ENCODE measurements at places on chromosomes 11 and 22.

GRCh38 chr22:22369964-22370270 is 125.3 kb downstream of the VPREB1 start:
- DNase-seq, result no peak

DNA sequence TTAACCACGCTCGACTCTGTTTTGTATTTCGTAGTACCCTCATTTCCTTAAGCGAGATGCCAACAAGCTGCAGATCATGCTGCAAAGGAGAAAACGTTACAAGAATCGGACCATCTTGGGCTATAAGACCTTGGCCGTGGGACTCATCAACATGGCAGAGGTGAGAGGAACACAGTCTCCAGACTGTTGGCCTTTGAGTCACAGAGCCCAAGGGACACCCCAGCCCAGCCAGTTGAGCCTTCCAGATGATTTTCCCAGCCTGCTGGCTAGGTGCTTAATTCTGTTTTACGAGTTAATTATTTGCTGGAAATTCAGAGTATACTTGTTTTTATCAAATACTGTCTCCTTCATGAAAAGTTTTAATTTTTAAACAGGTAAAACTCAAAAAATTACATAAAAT is 57.3 kb upstream of the RAB1B start:
- no peak for DNase-seq

- no peak for DNase-seq
These were observed 79.3 kb upstream of the SUSD2 start for GRCh38 chr22:24101966-24102365.

DNA sequence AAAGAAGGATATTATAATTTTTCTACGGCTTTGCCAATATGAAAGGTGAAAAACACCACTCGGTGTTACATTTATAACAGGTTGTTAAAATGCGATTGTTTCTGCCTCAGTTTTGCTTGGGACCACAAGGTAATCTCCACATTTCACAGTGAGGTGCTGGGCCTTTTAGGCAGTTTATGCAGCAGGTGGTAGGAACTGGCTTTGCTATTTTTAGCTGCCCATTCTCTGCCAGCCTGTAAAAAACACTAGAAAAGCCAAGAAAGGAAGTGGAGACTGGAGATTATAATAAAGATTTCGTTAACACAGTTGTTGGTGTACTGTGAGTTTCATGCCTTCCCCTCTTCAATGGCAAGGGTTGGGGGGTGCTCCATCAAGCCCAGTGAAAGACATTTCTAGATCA is 8.0 kb upstream of the MRPL16 start:
- no peak for DNase-seq

GRCh38 chr22:42887120-42887519 is 30.0 kb upstream of the ARFGAP3 start:
- no peak for DNase-seq

GRCh38 chr11:45187375-45187774 is 40.9 kb downstream of the PRDM11 start:
- DNase-seq, result no peak

DNA sequence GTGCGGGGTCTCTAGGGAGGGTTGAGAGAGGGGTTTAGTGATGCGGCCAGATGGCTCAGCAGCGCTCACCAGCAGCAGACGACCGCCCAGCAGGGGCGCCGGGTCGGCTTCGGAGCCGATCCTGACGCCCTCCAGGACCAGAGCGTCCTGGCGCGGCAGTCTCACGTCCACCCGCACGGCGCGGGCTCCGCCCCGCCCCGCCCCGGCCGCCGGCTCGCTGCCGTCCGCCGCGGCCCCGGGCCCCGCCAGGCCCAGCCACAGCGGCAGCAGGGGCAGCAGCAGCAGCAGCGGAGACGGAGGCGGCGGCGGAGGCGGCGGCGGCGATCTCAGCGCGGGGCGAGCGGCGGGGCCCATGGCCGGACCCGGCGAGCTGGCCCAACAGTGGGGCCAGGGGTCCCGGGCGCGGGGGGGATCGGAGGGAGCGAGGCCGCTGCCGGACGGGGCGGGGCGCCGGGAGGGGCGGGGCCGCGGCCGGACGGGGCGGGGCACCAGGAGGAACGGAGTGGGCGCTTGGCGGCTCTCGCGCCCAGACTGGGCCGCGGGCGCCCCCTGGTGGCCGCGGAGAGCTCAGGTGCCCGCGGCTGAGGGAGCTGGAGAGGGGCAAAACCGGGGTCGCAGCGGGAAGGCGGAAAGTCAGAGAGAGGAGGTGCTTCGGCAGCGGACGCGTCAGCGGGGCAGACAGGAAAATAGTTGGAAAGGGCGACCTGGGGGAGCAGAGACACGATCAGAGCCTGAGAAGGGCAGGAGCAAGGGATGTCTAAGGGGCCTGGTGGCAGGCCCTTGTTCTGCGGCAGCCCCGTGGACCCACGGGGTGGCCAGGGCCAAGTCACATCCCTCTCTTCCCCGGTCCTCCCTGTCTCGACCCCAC is at the start of gene RNF215:
Gene RNF215, minus strand, starts transcription at position 452 of the 868 bp plus-strand sequence. Its CDS starts 98 bp downstream, at position 354.
- DNase-seq, result peak; percentile 54

DNA sequence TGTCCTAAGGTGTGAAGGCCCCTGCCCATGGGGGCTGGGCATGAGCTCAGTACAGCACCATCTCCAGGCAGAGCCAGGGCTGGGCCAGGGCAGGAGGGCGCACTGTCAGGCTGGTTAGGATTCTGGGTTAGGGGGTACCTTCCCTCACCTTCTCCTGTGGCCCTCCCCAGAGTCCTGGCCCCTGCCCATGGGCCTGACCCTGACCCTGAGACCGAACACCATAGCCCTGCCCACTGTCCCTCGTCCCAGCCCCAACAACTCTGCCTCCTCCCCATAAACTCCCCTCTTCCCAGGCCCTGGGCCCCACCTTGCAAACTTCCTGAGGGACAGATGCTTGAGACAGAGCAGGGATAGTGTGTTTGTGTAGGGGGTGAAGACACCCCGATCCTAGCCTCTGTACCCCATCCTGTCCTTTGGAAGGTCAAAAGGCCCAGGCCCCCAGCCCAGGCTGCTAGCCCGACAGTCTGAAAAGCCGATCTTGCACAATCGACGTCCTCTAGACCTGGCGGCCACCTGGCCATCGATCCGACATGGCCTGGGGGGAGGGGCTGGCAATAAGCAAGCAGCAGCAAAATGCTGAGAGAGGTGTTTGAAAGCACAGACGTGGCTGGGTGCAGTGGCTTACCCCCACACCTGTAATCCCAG is 2.7 kb upstream of the TMPRSS6 start:
- no peak for DNase-seq

DNA sequence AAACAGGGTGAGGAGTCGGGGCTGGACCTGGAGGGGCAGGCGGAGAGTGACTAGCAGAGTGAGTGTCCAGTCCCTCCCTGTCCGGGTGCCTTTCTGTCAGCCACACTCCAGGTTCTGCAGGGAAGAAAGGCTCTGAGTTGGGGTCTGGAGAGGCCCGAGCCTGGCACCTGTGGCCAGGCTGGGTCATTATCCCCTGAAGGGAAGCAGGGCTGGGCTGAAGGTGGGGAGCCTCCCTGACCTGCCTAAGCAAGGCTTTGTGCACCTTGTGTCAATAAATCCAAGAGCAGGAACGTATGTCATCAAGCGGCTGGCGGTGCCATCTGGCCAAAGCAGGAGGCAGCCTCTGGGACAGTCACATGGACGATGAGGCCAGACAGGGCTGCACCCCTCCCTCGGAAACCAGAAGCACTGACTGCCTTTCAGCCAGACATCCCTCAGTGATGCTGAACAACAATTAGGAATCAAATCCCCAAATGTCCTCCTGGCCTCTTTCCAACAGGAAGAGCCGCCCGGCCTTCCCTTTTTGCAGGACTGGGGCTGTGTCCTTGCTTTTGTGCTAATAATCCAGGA is 73.9 kb upstream of the FGF3 start:
- no peak for DNase-seq

DNA sequence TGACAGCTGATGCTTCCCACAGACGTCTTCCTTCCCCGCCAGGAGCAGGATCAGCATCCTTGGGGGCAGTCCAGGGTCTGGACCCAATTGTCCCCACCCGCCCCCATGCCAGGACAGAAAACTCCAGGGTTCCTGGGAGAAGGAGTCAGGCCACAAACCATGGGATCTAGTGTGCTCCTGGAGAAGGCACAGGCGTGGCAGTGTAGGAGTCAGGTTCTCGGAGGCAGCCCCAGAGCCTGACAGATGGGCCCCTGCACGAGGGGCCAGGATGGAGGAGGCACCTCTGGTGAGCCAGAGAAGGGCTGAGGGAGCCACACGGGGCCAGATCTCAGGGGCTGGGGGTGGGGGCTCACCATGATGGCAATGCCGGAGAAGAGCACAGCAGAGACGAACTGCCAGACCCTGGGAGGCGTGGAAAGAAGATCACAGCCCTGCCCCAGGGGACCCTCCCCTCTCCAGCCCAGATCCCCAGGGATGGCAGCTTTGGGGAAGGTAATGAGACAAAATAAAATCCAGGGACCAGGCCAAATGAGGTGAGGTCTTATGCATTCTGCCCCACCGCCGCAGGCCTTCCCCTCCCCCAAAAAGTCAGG is 13.6 kb downstream of the TP53I11 start:
- DNase-seq, result peak; percentile 32

GRCh38 chr11:82701847-82702520 is 31.7 kb downstream of the FAM181B start:
- DNase-seq, result peak; percentile 10

DNA sequence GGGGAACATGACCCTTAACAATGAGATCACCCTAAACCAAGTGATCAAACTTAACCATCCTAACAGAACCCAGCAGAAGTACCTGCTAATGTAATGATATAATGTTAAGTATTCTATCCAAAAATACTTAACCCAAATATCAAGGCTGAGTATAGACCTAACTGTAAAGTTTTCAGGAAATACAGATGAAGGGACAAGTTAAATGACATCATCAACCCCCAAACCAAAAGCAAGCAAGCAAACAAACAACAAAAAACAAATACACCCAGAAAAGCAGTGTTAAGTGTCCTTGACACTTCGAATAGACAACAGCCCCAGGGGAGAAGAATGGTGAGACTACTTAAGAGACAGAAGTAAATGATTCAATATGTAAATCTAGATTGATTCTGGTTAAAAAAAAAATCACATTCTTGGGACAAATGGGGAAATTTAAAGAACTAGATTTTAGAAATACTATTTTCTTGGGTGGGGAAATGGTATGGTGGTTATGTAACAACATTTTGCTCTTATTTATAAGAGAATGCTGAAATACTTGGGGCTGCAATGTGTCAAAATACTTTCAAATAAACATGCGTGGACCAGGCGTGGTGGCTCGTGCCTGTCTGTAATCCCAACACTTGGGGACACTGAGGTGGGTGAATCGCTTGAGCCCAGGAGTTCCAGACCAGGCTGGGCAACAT is 2.5 kb downstream of the CSTF3 start:
- no peak for DNase-seq

GRCh38 chr11:120710354-120711131 is 199.0 kb downstream of the GRIK4 start:
- no peak for DNase-seq

GRCh38 chr22:23251445-23252093 is 71.3 kb downstream of the BCR start:
- DNase-seq, result no peak

DNA sequence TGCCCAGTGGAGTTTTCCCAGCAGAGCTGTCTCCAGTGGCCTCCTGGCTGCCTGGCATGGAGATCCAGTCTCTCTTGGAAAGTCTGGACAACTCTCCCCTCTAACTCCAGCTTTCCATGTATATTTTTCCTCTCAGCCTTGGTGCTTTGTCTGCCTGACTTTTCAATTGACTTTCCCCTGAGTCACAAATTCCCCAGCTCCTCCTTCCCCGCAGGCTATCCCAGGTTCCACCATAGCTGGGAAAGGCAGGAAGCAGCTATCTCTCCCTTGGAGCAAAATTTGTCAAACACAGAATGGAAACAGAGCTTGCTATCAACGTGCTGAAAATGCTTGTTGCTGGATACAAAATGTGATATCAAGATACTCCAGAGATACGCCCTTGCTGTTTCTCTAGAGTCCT is 384.8 kb downstream of the TMEM135 start:
- no peak for DNase-seq

DNA sequence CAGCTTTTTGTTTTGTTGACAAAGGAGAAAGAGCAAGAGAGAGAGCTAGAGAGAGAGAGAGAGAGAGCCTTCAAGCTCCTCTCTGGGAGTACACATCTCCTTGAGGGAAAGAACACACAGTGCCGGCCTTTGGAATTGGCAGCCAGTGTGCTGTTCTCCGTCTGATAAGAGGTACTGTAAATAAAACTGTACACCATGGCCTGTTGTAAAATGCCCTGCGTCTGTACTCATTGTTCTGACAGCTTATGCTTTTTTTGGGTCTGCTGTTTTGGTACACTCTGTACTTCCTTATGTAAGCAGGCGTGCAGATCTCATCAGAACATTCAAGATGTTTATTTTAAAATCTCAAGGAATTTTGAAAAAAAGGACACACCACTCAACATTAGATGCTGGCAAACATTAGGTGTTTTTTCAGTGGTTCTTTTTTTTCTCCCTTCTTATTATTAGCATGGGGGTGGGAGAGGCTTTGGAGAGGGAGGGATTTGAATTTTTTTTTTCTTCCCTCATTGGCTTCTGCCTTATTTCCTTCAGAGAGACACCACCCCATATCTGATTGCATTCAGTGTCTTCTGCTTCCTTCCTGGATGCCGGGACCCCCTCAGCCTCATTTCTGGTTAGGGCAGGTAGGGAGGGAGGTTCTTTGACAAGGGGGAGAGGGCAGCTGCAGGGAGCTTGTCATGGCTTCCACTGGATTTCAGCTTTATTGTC is 116.8 kb upstream of the NNMT start:
- DNase-seq, result no peak

DNA sequence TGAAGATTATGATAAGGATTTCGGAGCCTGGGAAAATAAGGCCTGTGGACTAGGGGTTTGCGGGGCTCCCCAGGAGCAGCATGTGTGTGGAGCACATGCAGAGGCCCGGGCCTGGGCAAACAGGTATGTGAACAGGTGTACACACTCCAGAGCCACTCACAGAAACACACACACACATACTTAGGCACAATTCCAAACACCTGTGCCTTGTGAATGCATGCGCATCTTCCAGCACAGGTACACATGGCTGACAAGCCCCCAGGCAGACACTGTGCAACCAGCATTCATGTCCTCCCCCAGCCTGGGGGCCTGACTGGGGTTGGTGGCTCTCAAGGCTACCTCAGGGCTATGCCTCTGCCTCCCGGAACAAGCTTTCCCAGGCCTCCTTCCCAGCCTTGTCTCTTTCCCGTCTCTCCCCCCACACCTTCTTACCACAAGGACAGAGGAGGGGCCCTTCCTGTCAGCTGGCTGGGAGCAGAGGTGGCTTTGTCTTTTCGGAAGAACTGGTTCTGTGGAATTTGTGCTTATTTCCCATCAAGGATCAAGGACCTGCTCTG is 2.6 kb upstream of the P2RY6 start:
- DNase-seq, result no peak

DNA sequence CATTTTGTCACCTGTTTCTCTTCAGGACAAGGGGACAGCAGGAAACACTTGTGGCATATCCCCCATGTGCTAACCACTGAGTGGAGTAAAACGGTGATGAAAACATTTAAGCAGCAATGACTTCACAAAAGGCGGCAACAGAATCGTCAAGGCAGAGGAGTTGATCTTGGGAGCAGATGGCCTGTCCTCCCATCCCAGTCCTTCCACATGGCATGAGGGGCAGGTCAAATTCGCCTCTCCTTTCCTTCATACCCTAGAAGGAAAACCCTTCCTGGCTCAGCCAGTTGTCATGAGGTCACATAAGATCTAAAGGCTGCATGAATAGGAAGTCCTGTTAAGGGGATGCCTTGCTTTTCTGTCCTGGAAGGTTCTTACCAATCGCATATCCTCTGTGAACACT is 169.1 kb downstream of the MAML2 start:
- no peak for DNase-seq

- DNase-seq, result no peak
These were observed 49.4 kb upstream of the MYO18B start for GRCh38 chr22:25692397-25693267.

All from NCI-H1436 (cell line).